ENCODE measurements at places on chromosomes 5 and 9. TPM values are rescaled to one million over a fixed set of nuclear protein-coding genes. Genes with fewer than 3 reads are reported as not detected.

GRCh38 chr9:123447934-123448646 lies 92.1 kb downstream of the CRB2 start:
- DNase-seq, result no peak

The OTP gene
- total RNA-seq, result not detected

The TBC1D2 gene
- total RNA-seq, result 51.0 TPM

The PCDHGC4 gene
- total RNA-seq, result 2.7 TPM

DNA sequence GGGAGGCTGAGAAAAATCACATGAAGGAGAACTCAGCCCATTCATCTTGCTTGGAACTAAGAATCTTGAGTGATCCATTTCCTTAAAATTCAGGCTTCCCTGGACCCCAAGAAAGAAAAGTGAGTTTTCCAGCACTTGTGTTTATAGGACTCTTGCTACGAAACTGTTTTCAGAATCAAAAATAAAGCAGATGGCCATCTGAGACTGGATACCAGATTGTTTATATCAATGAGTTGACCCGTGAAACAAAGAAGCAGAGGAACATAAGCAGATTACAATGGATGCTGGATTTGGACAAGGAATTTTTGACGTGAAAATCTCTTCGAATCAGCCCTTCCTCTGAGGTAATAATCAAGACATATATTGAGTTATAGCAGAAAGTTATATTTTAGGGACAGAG lies 223.2 kb downstream of the SYK start:
- DNase-seq, result no peak

DNA sequence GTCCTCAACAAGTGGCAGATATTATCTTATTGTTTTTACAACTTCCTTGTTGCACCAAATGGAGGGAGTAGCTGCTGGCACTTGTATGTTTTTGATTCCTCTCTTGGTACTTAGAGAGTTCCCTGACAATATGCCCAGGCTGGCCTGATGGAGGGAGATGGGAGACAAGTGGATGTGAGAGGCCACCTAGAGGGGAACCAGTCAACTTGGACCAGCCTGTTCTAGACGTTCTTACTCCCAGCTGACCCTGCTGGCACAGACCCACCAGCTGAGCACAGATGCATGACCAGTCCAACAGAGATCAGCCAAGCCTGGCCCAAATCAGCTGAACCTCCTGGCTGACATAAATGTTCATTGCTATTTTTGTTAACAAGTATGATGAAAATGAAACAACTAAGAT lies 60.9 kb upstream of the GDNF start:
- no peak for DNase-seq
